ENCODE measurements at places on chromosomes 7 and 10. TPM values are rescaled to one million over a fixed set of nuclear protein-coding genes. Genes with fewer than 3 reads are reported as not detected.

Gene SYT15B
- 2.5 TPM for total RNA-seq

Gene CALHM1
- not detected for total RNA-seq

Gene KCND2
- total RNA-seq, result not detected

Gene ARHGEF35
- 0.39 TPM for total RNA-seq

Gene CCT6A
- 278 TPM for total RNA-seq

Gene ACTR3C
- total RNA-seq, result not detected

Gene LIPF
- not detected for total RNA-seq

Gene SUN3
- total RNA-seq, result 0.09 TPM

Gene FRMD4A
- 2.6 TPM for total RNA-seq

Gene MYOF
- total RNA-seq, result 215 TPM

Gene SPDYE2B
- not detected for total RNA-seq

Gene NDUFA5
- 33.4 TPM for total RNA-seq

Gene ANKRD30A
- total RNA-seq, result 0.86 TPM

Gene FAM200A
- total RNA-seq, result 6.5 TPM

Gene IKZF1
- total RNA-seq, result not detected

Gene SFTPA1
- total RNA-seq, result not detected

Gene IDI2
- not detected for total RNA-seq

Gene TAS2R41
- not detected for total RNA-seq

Gene CTTNBP2
- 0.29 TPM for total RNA-seq

Gene STRIP2
- total RNA-seq, result 7.1 TPM

Gene MGAM2
- 0.01 TPM for total RNA-seq

Gene PRKG1
- 0.01 TPM for total RNA-seq

Gene PIK3CG
- not detected for total RNA-seq

Gene MACC1
- not detected for total RNA-seq

Gene TYSND1
- total RNA-seq, result 16.3 TPM

Gene EGR2
- 0.21 TPM for total RNA-seq

Gene ANK3
- total RNA-seq, result 0.59 TPM

Gene NRAP
- total RNA-seq, result not detected

Gene ASAH2
- total RNA-seq, result 2.2 TPM

Gene SPOCK2
- 0.51 TPM for total RNA-seq

Gene SH2D4B
- not detected for total RNA-seq

Gene TMEM236
- 0.06 TPM for total RNA-seq

Gene AKR1C4
- 0.30 TPM for total RNA-seq

Gene ICA1
- 1.5 TPM for total RNA-seq

Gene CTBP2
- total RNA-seq, result 120 TPM

Gene PRF1
- 0.03 TPM for total RNA-seq

Gene CYP3A4
- total RNA-seq, result not detected

Gene ARHGEF5
- 2.5 TPM for total RNA-seq

Gene PAOX
- total RNA-seq, result 2.2 TPM

Gene SPAM1
- total RNA-seq, result not detected

Gene EBF3
- 0.10 TPM for total RNA-seq
